ENCODE measurements at places on chromosomes 3 and 15. TPM values are rescaled to one million over a fixed set of nuclear protein-coding genes. Genes with fewer than 3 reads are reported as not detected.

- no peak for DNase-seq
Observed at GRCh38 chr15:59558851-59559250, 52.7 kb upstream of the GCNT3 start.

DNA sequence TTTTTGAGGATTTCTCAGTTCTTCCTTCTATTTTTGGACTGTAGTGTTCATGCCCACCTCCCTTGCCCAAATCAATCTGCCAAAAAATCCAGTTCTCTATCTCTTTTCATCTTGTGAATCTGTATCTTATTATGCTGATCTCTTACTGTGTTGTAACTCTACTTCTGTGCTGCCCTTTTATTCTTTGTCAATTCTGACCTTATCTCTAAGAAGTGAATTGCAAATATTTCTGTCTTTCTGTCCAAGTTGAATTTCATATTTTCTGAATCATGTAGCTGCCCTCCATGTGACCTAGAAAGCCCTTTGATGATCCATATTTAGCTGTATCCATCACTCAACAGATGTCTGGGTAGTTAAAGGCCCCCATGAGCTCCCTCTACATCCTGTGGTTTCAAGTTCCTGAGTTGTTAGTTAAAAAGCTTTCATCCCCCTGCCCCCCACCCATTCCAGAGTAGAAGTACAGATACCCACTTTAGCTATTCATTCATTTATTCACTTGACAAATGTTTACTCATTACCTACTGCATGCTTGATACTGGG is 33.6 kb upstream of the ETV5 start:
- no peak for DNase-seq

GRCh38 chr3:106965307-106965706 is 411.9 kb upstream of the CCDC54 start:
- no peak for DNase-seq

DNA sequence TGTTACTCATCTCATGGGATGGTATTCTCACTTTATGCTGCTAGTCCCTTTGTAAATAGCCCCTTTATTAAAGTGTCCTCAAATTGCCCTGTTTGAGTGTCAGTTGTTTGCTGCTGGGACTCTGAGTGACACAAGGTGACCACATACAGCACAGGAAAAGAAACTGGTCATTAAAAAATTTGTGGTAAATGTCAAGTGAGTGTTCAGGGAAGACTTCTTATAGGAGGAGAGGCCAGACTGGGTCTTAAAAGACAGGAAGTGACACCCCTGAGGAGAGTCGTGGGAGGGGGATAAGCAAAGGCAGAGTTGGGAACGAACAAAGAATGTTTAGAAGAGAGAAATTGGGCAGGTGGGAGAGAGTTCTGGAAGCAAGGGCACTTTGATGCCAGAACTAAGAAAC is 35.2 kb downstream of the CCR3 start:
- DNase-seq: no peak

- DNase-seq: no peak
Observed at GRCh38 chr3:79056498-79056897, 711.3 kb downstream of the ROBO1 start.

- no peak for DNase-seq
Observed at GRCh38 chr3:61936344-61936937, 375.1 kb downstream of the PTPRG start.

GRCh38 chr15:80310776-80311175 is 58.8 kb upstream of the CTXND1 start:
- no peak for DNase-seq

DNA sequence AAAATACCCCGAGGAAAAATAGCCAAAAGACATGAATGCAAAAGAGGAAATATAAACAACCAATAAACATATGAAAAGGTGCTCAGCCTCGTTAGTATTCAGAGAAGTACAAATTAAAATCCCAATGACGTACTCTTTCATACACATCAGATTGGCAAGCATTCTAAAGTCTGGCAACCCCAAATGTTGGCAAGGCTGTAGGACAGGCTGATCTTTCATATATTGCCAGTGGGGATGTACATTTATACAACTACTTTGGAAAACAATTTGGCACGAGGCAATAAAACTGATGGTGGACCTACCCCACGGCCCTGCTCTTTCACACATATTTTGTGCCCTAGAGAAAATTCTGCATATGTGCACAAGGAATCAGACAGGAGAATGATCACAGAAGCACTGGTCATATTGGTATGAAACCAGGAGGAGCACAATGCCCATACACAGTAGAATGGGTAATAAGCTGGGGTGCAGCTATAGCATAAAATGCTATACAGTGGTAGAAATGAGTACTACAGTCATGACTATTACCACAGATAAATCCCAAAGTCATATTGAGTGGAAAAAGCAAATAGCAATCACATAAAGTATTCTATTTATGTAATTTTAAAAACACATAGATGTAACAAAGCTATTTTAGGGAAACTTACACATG is 176.0 kb upstream of the SLC24A5 start:
- no peak for DNase-seq

GRCh38 chr3:107619549-107619948 is 96.8 kb downstream of the BBX start:
- DNase-seq: no peak

VPS18 gene
- total RNA-seq: 28.1 TPM

PLCH1 gene
- 9.6 TPM for total RNA-seq

Measured in kidney (tissue), 22 donors.